ENCODE measurements at places on chromosomes 13 and 19. TPM values are rescaled to one million over a fixed set of nuclear protein-coding genes. Genes with fewer than 3 reads are reported as not detected.

The KL gene
- total RNA-seq = 0.63 TPM

The UTP14C gene
- 21.9 TPM for total RNA-seq

The KCNN1 gene
- 0.79 TPM for total RNA-seq

The ADAMTSL5 gene
- 2.7 TPM for total RNA-seq

The ZNF414 gene
- total RNA-seq = 22.3 TPM

The KLK10 gene
- 0.58 TPM for total RNA-seq

The ZNF536 gene
- total RNA-seq = 1.3 TPM

The CNOT3 gene
- 43.7 TPM for total RNA-seq

The ZNF724 gene
- total RNA-seq = 2.5 TPM

The PROZ gene
- not detected for total RNA-seq

The ZNF625 gene
- total RNA-seq = 8.0 TPM

The PSG2 gene
- not detected for total RNA-seq

The IGFL1 gene
- not detected for total RNA-seq

The CYP2F1 gene
- not detected for total RNA-seq

The CYP4F8 gene
- not detected for total RNA-seq

The ARL11 gene
- 2.3 TPM for total RNA-seq

The SPINT2 gene
- 355 TPM for total RNA-seq

The SAFB2 gene
- total RNA-seq = 66.7 TPM

The KLK12 gene
- total RNA-seq = 1.0 TPM

The ZNF524 gene
- 26.5 TPM for total RNA-seq

The C13orf42 gene
- not detected for total RNA-seq

The PABPC3 gene
- 0.22 TPM for total RNA-seq

The SLC27A5 gene
- total RNA-seq = 1.6 TPM

The FREM2 gene
- total RNA-seq = 1.3 TPM

The MADCAM1 gene
- 4.3 TPM for total RNA-seq

The ADGRE1 gene
- 0.29 TPM for total RNA-seq

The THSD8 gene
- 10.4 TPM for total RNA-seq

The KLK14 gene
- total RNA-seq = not detected

The PEX11G gene
- total RNA-seq = 8.1 TPM

The ZNF888 gene
- 16.7 TPM for total RNA-seq

The CCDC122 gene
- 10.9 TPM for total RNA-seq

The SPACA4 gene
- not detected for total RNA-seq

The CILP2 gene
- total RNA-seq = not detected

The RNF113B gene
- not detected for total RNA-seq

The OR7C1 gene
- total RNA-seq = not detected

The ATXN8OS gene
- total RNA-seq = 0.25 TPM

All from mucosa of descending colon (tissue), 3 donors.